ENCODE measurements at places on chromosomes 13 and 19.
A peak's percentile ranks its signal among the peaks of the same experiment; 100 is the strongest.

DNA sequence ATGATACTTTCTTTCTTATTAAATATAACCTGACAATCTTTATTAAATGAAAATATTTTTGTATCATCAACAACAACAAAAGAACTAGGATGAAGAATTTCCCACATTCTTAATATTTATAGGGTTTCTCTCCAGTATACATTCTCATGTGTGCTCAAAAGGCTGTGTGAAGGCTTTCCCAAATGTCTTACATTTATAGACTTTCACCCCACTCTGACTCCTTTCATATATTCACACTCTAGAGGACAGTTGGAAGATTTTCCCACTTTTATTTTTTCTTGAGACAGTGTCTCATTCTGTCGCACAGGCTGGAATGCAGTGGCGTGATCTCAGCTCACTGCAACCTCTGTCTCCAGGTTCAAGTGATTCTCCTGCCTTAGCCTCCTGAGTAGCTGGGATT, 22.4 kb downstream of the ZNF14 start:
- no peak for DNase-seq

- DNase-seq, result no peak
These were observed 17.9 kb downstream of the ACTN4 start for GRCh38 chr19:38665219-38665931.

GRCh38 chr19:8392017-8392591, 1.9 kb downstream of the RAB11B start:
- DNase-seq, result no peak

GRCh38 chr19:30882411-30883005, 466.7 kb downstream of the TSHZ3 start:
- DNase-seq, result no peak

GRCh38 chr19:22427960-22428913, 6.1 kb upstream of the ZNF98 start:
- peak; percentile 5 for DNase-seq

DNA sequence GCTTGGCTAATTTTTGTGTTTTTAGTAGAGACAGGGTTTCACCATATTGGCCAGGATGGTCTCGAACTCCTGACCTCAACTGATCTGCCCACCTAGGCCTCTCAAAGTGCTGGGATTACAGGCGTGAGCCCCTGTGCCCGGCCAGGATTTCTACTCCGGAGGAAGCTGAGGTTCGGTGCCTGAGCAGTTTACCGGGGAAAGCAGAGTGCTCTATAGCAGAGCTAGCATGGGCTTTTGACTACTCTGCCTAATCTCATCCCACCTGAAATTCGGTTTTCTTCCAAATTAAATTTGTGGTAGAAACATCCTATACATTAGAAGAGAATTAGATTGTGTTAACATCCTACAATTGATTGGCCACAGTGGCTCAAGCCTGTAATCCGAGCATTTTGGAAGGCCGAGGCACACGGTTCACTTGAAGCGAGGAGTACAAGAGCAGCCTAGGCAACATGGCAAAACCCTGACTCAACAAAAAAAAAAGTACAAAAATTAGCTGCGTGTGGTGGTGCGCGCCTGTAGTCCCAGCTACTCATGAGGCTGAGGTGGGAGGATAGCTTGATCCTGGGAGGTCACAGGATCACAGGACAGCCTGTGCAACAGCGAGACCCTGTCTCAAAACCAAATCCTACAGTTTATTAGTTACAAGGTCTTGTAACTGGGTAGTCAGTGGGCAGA, 1.6 kb downstream of the RPL13A start:
- no peak for DNase-seq

DNA sequence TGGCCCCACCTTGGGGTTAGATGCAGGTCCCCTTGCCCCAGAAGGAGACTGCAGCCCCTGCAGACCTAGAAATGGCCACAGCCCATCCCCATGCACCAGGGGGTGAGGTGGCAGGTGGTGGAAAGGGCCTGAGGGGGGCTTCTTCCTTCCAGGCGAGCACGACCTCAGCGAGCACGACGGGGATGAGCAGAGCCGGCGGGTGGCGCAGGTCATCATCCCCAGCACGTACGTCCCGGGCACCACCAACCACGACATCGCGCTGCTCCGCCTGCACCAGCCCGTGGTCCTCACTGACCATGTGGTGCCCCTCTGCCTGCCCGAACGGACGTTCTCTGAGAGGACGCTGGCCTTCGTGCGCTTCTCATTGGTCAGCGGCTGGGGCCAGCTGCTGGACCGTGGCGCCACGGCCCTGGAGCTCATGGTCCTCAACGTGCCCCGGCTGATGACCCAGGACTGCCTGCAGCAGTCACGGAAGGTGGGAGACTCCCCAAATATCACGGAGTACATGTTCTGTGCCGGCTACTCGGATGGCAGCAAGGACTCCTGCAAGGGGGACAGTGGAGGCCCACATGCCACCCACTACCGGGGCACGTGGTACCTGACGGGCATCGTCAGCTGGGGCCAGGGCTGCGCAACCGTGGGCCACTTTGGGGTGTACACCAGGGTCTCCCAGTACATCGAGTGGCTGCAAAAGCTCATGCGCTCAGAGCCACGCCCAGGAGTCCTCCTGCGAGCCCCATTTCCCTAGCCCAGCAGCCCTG, 4.2 kb upstream of the F10 start:
- DNase-seq, result no peak

GRCh38 chr13:18212873-18213272, 968.8 kb downstream of the TUBA3C start:
- DNase-seq, result no peak

- DNase-seq, result no peak
These were observed 47.9 kb upstream of the INTS6 start for GRCh38 chr13:51500687-51501086.

- DNase-seq, result no peak
These were observed 472.7 kb downstream of the RFC3 start for GRCh38 chr13:34290661-34291060.

DNA sequence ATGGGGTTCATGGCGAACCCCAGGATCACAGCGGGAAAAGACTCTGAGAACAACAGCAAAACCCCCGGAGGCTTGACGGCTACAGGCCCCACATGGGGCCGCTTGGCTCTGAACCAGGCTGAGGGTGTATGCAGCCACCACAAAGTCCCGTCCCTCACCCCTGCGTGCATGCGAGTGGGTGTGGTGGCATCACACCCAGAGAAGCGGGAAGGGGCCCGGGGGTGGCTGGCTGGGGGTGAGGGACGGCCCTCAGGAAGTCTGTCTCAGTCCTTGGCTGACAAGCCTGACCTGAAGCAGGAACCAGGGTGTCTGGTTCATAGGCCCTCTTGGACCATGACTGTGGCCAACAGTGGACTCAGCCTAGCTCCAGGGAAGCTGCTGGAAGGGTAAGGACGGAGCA, 34.2 kb downstream of the CEBPG start:
- DNase-seq, result no peak

DNA sequence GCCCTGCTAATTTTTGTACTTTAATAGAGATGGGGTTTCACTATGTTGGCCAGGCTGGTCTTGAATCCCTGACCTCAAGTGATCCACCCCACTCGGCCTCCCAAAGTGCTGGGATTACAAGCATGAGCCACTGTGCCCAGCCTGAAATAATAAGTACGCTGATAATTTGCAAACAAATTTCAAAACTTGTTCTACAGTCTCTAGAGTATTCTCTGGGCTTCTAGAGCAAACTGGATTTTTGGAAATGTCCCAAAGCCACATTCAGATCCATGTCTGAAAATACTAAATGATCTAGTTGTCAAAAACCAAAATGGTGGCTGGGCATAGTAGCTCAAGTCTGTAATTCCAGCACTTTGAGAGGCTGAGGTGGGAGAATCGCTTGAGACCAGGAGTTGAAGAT, 39.9 kb upstream of the PSPC1 start:
- DNase-seq, result no peak

- DNase-seq, result no peak
These were observed 4.4 kb upstream of the NDUFS7 start for GRCh38 chr19:1379126-1379905.

DNA sequence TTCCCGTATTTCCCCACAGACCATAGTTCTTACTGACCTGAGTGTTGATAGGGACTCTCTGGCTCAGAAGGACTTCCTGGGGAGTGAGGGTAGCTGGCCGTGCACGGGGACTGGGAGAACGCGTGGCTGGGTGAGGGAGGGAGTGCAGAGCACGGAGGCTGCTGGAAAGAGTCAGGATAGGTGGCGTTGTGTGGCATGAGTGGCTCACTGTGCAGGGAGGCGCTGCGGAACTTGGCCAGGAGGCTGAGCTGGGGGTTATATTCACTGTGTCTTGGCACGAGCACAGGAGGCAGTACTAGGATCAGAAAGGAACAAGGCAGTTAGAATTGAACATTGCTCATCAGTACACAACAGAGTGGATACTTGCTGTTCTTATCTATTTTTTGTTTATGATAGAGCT, 47.4 kb downstream of the SMAD9 start:
- no peak for DNase-seq

GRCh38 chr13:110907951-110908898, 6.6 kb downstream of the ANKRD10 start:
- no peak for DNase-seq

GRCh38 chr13:67440236-67440975, 210.3 kb upstream of the PCDH9 start:
- no peak for DNase-seq

- DNase-seq, result no peak
These were observed 281.8 kb upstream of the KLHL1 start for GRCh38 chr13:70390064-70390463.

GRCh38 chr13:71939186-71939585, 72.2 kb upstream of the DACH1 start:
- no peak for DNase-seq

DNA sequence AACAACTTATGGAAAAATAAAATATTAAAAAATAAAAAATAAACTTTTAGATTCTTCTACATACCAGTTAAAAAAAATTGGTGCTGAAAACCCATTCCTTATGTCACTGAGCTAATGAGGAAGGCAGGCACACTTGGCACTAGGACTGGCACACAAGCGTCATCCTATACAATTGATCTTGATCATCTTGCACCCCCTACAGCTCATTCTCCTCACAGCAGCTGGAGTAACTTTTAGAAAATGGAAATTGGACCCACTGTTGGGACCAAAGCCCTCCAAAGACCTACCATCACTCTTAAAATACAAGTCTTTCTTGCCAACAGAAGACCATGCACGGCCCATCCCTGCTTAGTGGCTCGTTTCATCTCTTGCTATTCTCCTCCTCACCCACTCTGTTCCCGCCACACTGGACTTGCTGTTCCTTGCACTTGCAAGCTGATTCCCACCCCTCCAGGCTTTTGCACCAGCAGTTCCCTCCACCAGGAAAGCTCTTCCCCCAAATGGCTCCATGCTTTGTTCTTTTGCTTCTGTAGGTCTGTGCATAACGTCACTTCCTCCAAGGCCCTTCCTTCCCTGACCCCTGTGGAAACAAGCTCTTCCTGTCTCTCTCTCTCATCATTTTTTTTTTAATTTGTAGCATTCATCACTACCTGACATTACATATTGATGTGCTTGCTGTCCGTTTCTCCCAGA, 11.6 kb downstream of the CTU1 start:
- DNase-seq, result no peak

DNA sequence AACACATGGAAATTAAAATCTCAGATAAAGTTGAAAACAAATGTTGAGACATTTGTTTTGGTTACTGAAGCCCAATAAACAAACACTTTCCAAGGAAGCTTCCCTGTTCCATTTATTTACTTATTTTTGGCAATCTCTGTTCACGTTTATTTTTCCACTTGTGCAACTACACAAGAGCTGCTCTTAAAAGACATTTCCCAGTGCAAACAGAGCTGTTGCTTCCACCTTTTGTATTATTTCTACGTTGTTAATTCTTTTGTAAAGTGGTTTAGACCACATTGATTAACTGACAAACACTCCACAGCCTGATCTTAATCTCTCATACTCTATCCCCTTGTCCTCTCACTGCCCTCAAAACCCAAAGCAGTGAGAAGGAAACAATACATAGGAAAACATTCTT, 757.6 kb downstream of the LIG4 start:
- DNase-seq, result no peak

- no peak for DNase-seq
These were observed 16.3 kb downstream of the PIAS4 start for GRCh38 chr19:4023600-4024398.

GRCh38 chr13:88895261-88895941, 1224.2 kb downstream of the SLITRK5 start:
- DNase-seq, result no peak

- DNase-seq, result no peak
These were observed 38.2 kb upstream of the GJB6 start for GRCh38 chr13:20270163-20270865.

DNA sequence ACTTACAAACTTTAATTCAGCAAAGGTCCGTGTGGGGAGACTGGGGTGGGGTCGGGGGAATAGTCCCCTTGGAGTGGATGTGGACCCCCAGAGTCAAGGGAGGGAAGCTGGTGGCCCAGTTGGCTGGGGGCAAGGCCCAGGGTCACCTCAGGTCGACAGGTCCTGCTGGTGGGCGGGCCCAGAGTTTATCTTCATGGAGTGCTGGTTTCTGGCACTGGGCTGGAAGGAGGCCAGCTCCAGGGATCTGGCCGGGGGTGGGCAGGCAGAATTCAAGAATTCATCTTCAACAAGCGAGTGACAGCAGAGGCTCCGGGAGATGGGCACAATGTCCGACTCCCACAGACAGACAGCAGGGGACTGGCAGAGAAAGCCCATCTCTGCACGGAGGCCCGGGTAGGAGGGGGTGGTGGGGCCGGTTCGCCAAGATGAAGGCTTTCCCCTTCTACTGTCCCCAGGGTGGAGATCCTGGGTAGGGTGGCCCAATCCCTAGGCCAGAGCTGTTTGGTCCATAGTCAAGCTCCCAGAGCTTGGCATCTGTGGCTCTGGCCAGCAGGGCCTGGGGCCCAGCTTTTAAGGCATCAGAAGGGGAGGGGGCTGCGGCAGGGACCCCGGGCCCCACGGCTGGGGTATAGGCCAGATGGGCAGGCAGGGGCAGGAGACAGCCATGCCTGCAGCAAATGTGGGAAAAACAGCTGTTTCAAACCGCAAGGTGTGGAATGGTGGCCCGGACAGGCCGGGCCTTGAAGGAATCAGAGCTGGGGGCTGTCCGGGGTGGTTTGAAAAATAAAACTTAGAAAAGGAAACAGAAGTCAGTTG, 622 bp upstream of the FDX2 start:
- DNase-seq, result no peak

DNA sequence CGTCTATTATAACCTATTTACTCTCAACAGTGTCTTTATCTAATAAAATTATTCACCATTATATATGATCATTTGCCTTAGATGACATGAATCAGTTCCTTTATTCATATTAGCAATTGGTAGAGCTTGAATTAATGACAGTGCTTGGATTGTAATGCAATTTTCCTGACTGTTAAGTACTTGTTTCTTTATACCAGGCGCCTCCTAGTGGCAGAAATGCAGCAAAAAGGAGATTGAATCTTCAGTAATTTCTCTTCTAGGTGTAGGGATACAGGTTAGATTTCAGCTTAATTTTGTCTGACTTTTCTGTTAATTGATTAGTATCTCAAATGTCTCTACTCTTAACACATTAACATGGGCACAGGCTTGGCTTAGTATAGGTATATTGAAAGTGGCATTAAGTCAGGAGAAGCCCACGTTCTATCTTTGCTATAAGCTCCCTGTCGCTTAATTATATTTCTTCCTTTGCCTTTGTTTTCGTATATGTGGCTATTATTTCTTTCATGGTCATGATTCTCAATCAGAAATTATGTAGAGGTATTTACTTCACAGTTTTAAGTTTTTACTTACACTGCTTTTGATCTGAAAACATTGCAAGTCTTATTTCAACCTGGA, 9.1 kb upstream of the LHFPL6 start:
- peak; percentile 62 for DNase-seq
